ENCODE measurements at places on chromosomes 1 and 21.
A peak's percentile ranks its signal among the peaks of the same experiment; 100 is the strongest.

GRCh38 chr1:97433094-97433823 is 487.6 kb downstream of the DPYD start:
- no peak overlapping the region for H3K27ac ChIP-seq
- no peak overlapping the region for H3K4me3 ChIP-seq
- no peaks in the 10 kb centered on the region for H3K27me3 ChIP-seq
- no peak for DNase-seq
- H3K4me1 ChIP-seq = no peaks in the 10 kb centered on the region
- H3K36me3 ChIP-seq = no peaks in the 10 kb centered on the region

DNA sequence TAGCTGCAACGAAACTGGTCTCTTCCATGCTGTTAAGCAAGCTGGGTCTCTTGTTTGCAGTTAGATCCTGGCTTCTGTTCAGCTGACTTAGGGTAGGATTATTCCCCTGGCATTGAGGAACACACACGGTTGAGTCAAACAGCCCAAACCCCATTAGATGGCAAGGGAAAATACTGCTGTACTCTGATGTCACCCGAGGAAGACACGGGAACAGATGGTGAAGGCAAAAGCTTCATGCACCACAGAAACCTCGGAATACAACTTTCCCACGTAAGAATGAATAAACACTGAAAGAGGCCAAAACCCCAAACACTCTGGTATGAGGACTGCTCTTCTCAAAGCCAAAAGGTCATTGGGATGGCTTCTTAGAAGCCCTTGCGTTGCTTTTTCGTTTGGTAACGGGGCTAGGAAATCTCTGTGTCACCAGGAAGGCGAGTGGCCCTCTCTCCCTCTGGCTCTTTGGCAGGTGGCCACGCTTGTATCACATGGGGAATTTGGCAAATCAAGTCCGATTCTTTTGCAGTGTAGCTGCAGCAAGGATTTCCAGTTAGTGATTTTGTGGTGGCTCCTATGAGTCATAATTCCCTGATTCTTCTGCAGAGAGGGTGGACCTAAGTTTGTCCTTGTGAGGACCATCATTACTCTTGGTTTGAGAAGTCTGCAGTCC is 16.7 kb upstream of the LYST start:
- peak overlapping the region; percentile 81 for H3K4me3 ChIP-seq
- peaks cover 78% of the 10 kb centered on the region for H3K4me1 ChIP-seq
- DNase-seq = no peak
- no peaks in the 10 kb centered on the region for H3K27me3 ChIP-seq
- H3K36me3 ChIP-seq = peaks cover 7% of the 10 kb centered on the region

DNA sequence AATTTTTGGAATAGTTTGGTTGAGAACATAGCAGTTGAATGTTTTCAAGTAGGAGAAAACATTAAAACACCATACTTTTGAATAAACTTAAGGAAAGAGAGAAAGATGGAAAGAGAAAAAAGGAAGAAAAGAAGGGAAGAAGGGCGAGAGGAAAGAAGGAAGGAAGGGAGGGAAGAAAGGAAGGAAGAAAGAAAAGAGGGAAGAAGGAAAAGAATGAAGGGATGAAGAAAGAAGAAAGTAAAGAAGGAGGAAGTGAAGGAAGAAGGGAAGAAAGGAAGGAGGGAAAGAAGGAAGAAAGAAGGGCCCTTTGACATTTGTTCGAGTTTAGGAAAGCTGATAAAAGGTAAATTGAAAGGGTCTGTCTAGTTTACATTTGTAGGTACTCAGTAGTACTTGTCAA is 482.7 kb downstream of the SIPA1L2 start:
- no peaks in the 10 kb centered on the region for H3K4me1 ChIP-seq
- no peak overlapping the region for H3K4me3 ChIP-seq
- no peak for DNase-seq
- H3K27me3 ChIP-seq = peaks cover 7% of the 10 kb centered on the region
- no peak overlapping the region for H3K27ac ChIP-seq

GRCh38 chr1:25161981-25162380 is 70.3 kb downstream of the SYF2 start:
- no peaks in the 10 kb centered on the region for H3K36me3 ChIP-seq
- no peak overlapping the region for H3K4me3 ChIP-seq
- no peak for DNase-seq
- H3K27ac ChIP-seq = no peak overlapping the region
- no peaks in the 10 kb centered on the region for H3K4me1 ChIP-seq
- peaks cover 42% of the 10 kb centered on the region for H3K27me3 ChIP-seq

DNA sequence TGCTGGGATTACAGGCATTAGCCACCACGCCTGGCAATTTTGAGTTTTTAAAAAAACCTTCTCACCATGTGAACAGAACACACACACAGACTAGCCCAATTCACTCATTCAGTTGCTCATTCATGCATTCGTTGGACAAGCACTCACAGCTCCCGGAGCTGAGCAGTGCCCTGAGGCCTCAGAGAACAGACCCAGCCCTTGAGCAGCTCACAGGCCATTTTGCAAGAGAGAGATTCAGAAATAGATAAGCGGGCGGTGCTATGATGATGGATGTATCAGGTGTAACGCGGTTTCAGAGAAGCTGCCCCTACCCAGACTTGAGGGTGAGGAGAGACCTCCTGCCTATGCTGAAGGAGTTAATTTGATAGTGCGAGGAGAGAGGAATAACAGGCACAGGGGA is 18.6 kb downstream of the PTAFR start:
- H3K27me3 ChIP-seq = peaks cover 55% of the 10 kb centered on the region
- DNase-seq = no peak
- no peak overlapping the region for H3K4me3 ChIP-seq

DNA sequence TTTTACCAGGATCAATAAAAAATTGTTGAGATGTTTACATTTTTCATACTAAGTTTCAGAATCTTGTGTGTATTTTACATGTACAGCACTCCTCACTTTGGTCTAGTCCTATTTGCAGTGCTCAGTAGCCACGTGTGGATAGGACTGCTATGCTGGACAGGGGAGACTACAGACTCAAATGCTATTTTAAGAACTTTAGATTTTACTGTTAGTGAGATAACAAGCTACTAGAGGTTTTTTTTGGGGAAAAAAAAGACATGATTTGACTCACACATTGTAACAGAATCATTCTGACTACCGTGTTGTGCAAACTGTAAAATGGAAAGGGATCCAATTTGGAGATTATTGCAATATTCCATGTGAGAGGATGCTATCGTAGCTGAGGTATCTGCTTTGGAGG is 418.9 kb upstream of the PRMT6 start:
- H3K27ac ChIP-seq = no peak overlapping the region
- H3K36me3 ChIP-seq = no peaks in the 10 kb centered on the region
- H3K27me3 ChIP-seq = no peaks in the 10 kb centered on the region
- H3K4me3 ChIP-seq = no peak overlapping the region

DNA sequence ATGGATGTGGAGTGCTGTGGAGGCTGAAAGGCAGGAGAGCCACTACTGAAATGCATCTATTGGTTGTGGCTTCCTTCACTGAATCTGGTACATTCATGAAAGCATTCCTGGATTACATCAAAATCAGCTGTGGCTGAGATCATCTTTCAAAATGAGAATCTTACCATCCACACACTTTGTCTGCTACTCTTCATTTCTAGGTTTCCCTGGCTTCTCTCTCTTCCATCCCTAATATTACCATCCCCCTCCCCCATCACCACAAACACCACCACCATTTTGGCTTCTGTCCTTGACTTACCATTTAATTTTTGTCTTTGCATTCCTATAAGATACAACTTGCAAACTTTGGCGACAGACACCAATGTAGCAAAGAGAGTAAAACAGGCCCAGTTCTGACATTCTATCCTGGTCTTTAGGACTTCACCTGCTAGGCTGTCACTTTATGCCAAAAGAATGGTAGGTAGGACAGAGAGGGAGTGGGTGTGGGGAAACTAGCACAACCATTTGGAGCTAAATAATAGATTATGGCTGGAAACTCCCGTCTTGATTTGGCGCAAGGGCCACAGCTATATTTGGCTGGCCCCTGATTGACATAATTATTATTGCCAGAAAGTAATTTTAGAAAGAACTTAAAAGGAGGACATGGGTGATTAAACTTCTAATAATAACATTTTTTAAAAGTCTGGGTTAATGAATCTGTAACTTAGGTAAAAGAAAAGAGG is 15.1 kb upstream of the DUSP10 start:
- H3K36me3 ChIP-seq = peaks cover 15% of the 10 kb centered on the region
- H3K27me3 ChIP-seq = no peaks in the 10 kb centered on the region
- peak overlapping the region; percentile 41 for H3K27ac ChIP-seq

DNA sequence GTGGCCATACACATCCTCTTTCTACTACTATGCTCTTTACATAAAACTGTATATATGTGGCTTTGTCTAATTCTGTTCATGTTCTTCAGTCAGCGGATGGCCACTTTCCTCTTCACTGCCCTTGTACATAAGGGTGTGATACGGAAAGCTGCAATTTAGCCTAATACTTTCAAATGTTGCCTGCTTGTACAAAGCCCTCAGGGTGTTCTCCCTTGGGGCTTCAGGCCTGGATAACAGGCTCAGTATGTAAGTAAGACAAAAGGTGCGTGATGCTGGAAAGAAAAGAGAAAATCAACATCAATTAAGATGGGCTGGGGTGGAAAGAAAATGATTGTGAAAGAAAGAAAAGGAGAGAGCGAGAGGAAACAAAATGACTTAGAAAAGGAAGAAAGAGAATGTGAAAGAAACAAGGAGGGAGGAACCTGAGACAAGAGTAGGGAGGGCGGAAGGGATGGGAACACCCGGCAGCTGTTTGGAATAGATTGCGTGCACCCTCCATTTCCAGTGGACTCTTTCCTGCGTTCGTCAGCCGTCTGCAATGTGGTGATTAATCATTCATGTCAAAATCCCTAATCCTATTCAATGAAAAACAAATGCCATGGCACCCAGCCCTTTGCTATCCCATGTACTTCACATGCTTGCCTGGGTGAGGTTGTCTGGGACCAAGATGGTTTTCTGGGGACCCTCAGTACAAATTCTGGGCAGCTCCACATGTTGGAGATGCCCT is 553.6 kb downstream of the NUF2 start:
- no peaks in the 10 kb centered on the region for H3K27me3 ChIP-seq
- no peak overlapping the region for H3K4me3 ChIP-seq
- no peak for DNase-seq
- H3K27ac ChIP-seq = no peak overlapping the region
- no peaks in the 10 kb centered on the region for H3K36me3 ChIP-seq

Measured in activated T-helper 1 cell treated with anti-CD3 and anti-CD28 coated beads, Interleukin-12 subunit alpha, Interleukin-12 subunit beta, Interleukin-2, Interleukin-4 antibody, amounts not matched to agents 30 ng/mL and 10 ng/mL and 1 ng/mL, durations not matched to agents 14 hours and 24 hours and 36 hours (primary cell).